NCI-H1436 (cell line): ENCODE measurements at places on chromosomes 12 and 14.

DNA sequence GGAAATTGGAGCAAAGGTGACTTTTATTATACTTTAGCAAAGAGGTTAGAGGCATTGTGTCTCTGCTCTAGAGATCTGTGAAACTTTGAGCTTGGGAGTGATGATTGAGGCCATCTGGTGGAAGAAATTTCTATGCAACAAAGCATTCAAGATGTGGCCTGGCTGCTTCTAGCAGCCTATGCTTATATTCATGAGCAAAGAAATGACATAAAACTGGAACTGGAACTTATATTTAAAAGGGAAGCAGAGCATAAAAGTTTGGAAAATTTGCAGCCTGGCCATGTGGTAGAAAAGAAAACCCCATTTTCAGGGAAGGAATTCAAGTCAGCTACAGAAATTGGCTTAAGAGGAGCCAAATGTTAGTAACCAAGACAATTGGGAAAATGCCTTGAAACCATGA is 70.4 kb downstream of the SDR9C7 start:
- DNase-seq = no peak

GRCh38 chr12:82730953-82731459 is 44.3 kb downstream of the TMTC2 start:
- DNase-seq = no peak

DNA sequence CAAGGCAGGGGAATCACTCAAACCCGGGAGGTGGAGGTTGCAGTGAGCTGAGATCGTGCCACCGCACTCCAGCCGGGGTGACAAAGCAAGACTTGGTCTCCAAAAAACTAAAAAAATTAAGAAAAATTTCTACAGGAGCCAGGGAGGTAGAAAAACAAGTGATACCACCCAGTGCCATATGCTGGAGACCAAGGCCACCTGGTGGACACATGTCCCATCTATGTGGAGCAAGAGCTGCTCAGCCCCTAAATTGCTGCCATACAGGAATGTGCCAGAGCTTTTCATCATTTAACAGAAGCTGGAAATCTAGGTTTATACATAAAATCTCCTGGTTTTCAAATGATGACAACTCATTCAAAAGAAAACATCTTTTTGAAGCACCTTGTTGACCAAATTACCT is 61.4 kb upstream of the ELK3 start:
- no peak for DNase-seq

DNA sequence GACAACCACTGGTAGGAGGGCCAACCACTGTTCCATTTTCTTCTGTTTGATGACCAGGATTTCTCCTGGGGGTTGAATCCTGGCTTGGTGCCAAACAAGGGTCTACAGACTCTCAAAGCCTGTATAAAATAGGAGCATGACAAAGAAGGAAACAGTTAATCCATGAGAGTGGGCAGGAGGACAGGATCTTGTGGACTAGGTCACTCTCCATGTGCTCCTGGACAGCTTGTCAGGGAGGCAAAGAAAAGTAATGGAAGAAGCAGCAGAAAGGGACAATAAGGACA is 243.7 kb downstream of the AKAP6 start:
- no peak for DNase-seq

DNA sequence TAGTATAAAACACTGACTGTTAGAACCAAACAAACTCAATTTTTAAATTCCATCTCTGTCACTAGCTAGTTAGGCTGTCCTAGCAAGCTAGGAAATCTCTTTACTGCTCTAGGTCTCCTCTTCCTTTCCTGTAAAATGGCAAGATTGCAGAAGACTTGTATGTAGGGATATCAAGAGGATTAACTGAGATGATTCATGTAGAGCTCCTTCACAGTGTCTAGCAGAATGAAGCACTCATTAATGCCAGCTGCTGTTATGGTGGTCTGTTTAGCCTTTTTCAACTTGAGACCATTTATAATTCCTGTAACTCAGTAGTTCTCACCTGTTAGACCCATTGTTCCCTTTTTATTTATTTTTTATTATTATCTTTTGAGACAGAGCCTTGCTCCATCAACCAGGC is 67.8 kb upstream of the KCNH3 start:
- DNase-seq = no peak

- DNase-seq = no peak
Observed at GRCh38 chr14:25381498-25381897, 331.6 kb upstream of the STXBP6 start.

DNA sequence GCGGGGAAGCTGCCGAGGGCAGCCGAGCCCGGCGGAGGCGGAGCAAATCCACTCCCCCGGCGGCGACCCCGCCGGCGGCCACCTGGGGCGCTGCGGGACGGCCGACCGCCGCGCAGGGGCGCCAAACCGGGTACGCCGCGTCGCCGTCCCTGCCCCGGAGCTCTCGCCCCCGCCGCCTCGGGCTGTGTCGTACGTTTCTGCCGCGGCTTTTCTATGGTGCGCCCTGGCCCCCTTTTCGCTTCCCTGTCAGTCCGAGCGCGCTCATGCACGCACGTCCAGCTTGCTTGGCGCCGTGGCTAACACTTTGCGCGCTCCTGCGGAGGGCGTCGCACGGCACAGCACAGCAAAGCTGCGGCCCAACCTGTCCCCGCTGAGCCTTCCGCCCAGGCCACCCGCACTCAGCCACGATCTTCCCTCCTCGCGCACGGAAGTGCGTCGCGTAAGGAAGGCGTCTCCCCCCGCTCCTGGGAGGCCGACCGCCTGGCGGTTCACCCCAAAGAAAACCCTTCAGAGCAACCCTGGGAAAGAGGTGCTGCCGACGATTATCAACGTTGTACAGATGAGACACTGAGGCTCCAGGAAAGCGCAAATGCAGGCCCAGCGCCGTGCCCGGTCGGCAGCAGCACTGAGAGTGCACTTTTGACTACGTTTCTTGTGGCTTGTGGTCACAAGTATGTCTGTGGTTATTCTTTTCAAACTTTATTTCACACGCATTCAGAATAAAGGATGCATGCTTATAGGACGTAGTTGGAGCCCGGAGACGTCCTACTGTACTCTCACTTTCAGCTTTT is at the start of gene HECTD1:
TSS of gene HECTD1 (minus strand) at position 39 of the 791 bp plus-strand sequence. CDS start 1,857 bp downstream, outside the sequence.
- DNase-seq = peak; percentile 84

DNA sequence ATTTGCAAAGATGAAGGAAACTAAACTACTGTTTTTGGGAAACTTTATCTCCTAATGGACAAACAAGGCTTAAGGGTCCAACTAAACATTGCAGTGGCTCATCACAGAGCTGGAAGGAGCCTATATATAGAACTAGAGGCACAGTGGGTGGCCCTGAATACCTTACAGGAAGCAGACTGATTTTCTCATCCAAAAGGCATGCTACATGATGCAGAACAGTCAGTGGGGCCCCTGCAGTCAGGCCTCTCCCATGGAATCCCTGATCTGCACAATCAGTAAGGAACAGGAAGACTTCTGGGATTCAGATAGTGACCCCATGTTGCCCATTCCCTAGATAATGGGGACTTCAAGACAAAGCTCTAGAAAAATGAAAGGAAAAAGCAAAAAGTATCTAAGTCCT is 1.9 kb upstream of the LLPH start:
- DNase-seq = no peak

- no peak for DNase-seq
Observed at GRCh38 chr12:16399101-16399500, 51.7 kb downstream of the MGST1 start.

DNA sequence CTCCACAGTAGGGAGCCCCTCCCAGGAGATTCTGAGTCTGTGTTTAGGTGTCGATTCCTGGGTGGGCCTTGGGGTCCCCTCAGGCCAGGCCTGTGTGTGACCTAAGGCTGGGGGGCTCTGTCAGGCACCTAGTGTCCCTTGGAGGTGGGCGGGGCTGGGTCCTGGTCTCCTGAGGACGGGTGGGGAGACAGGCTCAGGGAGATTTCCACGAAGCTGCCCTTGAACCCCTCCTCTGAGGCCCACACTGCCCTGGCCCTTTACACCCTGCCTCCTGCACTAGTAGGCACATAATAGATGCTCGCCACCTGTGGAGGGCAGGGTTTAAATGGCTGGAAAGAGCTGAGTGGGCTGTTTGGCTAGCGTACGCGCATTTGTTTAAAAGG is 32.9 kb downstream of the MEG3 start:
- peak; percentile 27 for DNase-seq

- no peak for DNase-seq
Observed at GRCh38 chr14:33460164-33460563, 490.7 kb downstream of the EGLN3 start.

- no peak for DNase-seq
Observed at GRCh38 chr12:96948782-96949181, 41.7 kb downstream of the NEDD1 start.

GRCh38 chr14:26444822-26445221 is 153.0 kb downstream of the NOVA1 start:
- no peak for DNase-seq

DNA sequence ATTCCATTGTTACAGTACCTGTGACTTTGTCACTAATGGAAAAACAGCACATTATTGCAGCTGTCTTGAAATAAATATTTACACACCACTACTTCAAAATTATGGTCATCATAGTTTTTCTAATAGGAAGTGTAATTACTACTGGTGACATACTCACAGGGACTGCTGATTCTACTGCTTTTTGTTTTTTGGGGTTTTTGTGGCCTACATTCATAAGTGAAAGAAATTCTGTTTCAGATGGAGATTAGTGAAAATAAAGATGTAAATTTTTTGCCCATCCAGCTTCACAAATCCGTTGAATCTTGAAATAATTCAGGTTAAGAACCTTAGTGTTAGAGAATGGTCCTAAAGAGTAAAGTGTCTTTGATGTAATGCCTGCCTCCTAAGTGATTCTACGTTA is 17.5 kb downstream of the KNTC1 start:
- no peak for DNase-seq

- no peak for DNase-seq
Observed at GRCh38 chr12:3045989-3046388, 31.2 kb upstream of the TSPAN9 start.

DNA sequence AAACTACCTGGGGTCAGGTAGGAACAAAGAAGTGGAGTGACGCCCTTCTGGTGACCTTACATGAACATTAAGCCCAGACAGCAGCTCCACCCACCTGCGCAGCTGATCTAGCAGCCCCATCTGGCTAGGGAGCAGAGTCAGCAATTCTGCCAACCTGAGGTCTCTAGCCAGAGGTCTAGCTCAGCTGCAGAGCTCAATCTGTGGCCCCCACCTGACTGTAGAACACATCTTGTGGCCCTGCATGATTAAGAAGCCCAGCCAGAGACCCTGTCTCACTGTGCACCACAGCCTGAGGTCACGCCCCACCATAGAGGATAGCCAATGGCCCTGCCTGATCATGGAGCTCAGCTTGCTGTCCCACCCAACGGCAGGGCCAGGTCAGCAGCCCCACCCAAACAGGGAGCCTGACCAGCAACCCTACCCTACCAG is 50.6 kb upstream of the HIGD1C start:
- DNase-seq = no peak

GRCh38 chr12:108801736-108802100 is 55.7 kb downstream of the SSH1 start:
- DNase-seq = no peak

DNA sequence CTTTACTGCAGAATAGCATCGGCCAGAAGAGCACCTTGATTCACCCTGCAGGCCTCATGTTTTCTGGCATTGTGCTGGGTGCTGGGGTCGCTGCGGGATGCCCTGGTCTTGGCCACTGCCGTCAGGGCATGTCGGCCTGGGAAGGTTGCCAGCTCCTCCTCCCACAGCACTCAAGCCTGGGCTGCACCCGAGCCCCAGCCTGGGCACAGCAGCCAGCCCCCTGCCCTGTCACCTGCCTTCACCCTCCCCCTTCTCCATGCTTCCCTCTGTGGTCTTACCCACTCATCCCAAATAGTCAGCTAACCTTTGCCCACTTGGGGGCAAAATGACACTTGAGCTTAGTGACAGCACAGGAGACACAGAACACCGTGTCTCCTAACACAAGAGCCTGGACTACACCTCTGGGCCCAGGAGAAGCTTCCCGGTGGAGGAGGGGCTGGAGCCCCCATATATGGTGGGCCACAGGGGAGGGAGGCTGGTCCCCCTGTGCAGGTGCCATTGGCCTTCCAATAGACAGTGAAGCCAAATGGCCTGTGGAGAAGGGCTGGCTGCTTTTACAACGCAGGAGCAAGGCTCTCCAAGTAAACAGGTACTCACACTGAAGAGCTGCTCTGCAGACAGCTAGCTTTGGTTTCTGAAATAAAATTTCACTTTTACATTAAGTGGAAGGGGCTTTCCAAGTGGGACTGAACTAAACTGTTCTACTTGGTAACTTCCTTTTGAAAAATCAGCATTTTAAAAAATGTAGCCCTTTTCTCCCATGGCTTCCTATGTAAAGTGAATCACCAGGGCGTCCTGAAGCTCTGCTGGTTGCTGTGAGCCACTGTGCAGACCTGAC is 51.2 kb upstream of the AMN start:
- DNase-seq = no peak

- no peak for DNase-seq
Observed at GRCh38 chr14:103127356-103127755, 4.1 kb downstream of the TNFAIP2 start.

DNA sequence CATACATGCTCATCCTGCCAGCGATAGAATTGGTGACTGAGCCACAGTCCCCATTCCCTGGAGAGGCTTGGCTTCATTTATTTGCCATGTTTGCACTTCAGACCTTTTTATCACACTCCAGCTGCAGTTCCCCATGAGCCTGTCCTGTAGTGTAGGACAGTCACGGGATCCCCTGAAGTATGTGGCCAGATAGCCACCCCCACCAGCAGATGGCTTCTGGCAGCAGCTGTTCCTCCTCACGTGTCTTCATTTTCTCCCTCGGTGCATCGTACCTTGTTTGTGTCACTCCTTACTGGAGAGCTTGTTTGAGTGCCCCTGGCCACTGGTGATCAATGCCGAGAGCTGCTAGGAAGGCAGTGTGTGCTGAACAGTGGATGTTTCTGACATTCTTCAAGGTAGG is 40.2 kb downstream of the UBE3B start:
- DNase-seq = no peak

GRCh38 chr14:61535032-61535431 is 160.3 kb upstream of the HIF1A start:
- DNase-seq = no peak

- DNase-seq = no peak
Observed at GRCh38 chr12:110347767-110348166, 55.7 kb downstream of the ANAPC7 start.
